ENCODE measurements at places on chromosomes 6 and 20.

DNA sequence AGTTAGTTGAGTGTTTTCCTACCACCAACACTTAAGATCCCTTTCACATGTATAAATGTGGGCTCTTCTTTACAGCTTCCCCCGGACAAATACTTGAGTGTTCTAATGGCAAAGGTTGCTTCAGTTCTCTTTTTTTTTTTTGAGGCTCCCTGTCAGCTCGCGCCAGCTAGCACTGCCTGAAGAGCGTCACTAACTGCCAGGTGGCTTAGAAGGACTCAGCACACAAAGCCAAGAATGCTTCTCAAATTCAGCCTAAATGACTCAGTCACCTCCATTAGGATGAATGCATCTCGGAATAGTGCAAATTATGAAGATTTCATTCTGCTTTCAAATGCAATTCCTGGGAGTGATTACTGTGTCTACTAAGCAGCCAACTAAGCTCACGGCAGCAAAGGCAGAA, 150.7 kb upstream of the BTBD3 start:
- no peak for DNase-seq

DNA sequence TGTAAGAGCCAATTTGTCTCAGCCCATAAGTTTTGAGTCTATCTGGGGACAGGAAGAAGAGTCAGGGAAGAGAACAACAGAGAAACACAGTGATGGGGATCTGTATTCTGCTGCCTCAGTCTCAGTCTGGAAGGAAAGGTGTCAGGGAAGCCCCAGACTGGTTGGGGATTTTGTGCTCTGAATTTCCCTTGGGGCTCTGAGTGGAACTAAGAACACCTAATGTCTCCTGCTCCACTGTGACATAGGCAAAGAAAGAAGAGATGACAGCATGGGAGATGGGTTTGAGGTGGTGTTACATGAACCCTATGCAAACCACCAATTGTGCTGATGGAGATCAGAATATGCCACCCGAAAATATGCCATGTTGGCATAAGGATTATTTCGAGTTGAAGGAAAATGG, 139.5 kb upstream of the MYLIP start:
- no peak for DNase-seq

DNA sequence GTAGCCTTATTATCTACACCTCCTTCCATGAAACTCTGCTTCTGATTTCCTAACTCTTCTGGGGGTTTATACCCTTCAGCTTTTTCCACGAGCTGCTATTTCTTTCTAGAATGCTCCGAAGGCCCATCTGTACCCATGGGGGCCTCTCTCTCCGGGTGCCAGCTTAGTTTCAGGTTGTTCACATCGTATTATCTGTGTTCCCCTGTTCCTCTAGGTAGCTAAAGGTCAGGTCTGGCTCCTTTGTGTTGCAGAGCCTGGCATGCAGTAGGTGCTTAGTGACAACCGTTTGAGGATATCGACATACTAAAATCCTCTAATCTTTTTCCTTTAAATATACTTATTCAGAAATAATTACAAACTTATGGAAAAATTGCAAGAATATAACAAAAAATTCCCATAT, 73.0 kb downstream of the UST start:
- no peak for DNase-seq

GRCh38 chr6:142011156-142011555, 121.6 kb upstream of the GJE1 start:
- DNase-seq, result no peak

- DNase-seq, result no peak
Observed at GRCh38 chr20:21516180-21516567, 2.3 kb upstream of the NKX2-2 start.

- no peak for DNase-seq
Observed at GRCh38 chr6:45265246-45265645, 62.9 kb upstream of the RUNX2 start.

DNA sequence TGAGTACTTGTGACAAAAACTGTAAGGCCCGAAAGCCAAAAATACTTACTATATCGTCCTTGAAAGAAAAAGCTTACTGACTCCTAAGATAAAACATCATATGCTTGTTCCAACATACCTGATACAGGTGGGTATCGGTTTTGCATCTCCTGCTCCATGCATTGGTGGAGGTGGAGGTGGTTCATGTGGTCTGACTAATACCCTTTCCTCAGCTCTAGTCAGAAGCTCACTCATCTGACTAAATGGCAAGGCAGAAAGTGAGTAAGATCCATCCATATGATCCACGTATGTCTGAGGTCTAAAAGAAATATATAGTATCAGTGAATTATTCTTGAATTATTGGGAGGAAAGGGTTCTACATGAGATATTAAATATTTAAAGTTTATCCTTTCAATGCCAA, 76.2 kb downstream of the WASF1 start:
- DNase-seq, result no peak

GRCh38 chr6:99789767-99790166, 183.1 kb downstream of the PRDM13 start:
- no peak for DNase-seq

DNA sequence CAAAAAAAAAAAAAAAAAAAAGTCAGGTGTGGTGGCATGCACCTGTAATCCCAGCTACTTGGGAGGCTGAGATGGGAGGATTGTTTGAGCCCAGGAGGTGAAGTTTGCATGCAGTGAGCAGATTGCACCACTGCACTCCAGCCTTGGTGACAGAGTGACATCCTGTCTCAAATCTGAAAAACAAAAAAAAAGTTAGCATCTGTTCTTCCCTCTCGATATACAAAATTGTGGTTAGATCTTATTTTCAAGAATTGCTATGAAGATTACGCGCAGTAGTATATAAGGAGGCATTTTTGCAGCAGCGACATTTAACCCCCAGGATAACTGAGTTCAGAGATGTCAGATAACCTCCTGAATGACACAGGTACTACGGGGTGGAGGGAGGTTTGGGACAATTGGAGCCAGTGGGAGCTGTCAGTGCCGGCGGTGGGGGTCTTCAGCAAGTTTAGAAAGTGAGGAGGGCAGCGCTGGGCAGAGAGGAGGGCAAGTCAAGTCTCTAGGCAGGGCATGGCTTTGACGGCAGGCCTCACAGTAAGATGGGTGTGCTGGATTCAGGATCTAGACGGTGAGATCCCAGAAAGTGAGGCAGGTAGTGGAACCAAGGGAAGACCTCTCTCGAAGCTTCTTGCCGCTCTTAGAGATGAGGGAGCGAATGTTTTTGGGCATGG, 26.2 kb upstream of the MRPS18A start:
- DNase-seq, result no peak

DNA sequence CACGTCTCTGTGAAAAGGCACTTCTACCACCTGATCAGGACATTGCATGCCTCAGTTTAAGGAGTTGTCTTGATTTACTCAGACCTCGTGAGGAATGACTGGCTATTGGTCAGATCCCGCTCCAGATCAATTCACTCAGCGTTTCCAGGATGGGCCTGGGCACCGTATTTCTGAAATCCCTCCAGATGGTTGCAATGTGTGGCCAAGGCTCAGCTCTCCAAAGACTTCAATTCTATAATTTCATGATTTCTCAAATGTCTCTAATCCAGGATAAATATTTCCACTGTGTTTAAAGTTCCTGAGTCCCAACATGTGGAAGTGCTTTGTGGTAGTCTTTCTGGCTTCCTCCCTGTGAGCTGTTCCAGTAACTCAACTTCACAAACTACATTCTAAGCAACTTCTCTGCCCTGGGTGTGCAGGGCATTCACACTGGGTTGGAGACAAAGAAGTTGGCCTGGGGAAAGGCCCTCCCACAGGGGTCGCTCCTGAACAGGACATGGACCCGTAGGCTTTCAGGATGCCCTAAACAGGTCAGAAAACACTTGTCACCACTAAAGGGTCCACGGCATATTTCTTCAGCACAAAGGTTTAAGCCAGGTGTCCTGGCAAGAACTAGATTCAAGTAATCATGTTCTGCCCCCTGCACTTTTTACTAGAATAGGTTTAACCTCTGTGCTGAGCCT, 212.1 kb downstream of the WDR27 start:
- DNase-seq, result no peak

- no peak for DNase-seq
Observed at GRCh38 chr6:51533962-51534361, 553.5 kb downstream of the PKHD1 start.

- DNase-seq, result no peak
Observed at GRCh38 chr20:64164123-64164836, at the start of gene MYT1. TSS of gene MYT1 (plus strand) at chr20:64164452. CDS start at chr20:64198862, 34,410 bp downstream.

DNA sequence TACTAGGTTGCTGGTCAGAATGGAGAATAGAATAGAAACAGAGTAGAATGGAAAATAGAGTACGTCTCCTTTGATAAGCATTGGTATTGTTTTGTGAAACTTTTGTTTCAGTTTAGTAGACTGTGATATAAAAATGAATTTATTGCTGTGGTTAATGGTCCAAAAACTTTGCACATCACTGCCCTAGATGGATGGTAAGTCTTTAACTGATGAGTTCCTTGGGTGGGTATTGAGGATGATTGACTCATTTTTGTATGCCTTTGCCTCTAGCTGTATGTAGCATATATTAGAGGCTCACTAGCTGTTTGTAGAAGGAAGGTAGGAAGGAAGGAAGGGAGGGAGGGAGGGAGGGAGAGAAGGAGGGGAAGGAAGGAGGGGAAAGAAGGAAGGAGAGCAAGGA, 48.3 kb downstream of the ZDHHC14 start:
- no peak for DNase-seq

GRCh38 chr6:52588087-52588709, 11.3 kb upstream of the TRAM2 start:
- no peak for DNase-seq

DNA sequence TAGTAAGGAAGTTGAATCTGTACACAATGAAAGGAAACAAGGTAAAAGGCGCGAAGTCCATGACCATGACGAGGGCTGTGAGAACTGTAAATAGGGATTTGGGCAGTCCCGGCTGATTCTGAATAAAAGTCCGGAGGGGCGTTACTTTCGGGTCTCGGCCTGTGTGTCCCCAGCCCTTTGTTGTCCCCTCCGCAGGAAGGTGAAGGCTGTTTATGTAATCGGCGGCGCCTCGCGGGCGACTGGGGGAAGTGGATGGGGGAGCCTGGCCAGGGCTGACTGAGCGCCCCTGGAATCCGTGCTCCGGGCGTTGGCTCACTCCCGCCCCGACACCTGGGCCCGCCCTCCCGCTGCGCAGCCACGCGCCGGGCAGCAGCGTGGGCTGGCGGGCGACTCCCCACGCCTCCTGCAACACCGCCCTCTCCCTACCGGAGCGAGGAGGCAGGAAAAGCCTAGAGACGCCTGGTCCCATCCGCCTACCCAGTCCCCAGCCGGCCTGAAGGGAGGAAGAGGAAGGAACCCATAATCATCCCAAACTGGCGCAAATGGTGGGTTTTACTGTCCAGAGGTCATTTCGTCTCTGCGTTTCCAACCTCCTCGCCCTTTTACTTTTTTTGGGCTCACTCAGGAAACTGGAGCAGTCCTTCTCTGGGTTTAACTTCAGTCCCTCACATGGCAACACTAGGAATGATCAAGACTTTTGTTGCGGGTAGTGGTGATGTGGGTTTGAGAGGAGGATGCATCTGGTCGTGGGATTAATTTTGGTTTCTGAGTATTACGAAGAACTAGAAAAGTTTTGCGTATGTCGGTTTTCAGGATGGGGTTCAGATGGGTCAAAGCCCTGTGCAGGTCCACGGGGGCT, 12.1 kb downstream of the TRIM31 start:
- DNase-seq, result no peak
